ENCODE measurements at places on chromosomes 4 and X. TPM values are rescaled to one million over a fixed set of nuclear protein-coding genes. Genes with fewer than 3 reads are reported as not detected.

GRCh38 chr4:2353222-2354107 is 65.0 kb downstream of the ZFYVE28 start:
- no peak overlapping the region for H3K27ac ChIP-seq
- no peaks in the 10 kb centered on the region for H3K36me3 ChIP-seq
- H3K4me3 ChIP-seq: no peak overlapping the region
- no peaks in the 10 kb centered on the region for H3K27me3 ChIP-seq

DNA sequence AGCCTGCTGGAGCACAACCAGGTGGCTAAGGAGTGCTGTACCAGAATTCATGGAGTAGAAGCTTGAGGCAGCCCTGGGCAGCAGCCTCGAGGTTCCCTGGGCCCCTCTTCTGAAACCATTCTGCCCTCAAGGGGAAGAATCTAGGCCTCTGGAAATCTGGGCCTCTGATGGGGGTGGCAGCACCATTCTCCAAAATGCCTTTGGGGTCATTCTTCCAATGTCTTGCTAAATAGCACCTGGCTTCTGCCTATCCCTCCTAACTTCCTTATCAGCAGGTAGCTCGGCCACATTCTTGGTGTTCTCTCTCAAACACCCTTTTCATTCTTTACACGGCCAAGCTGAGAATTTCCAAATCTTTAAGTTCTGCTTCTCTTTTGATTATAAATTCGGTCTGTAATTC is 473.6 kb downstream of the BCOR start:
- DNase-seq: no peak
- no peaks in the 10 kb centered on the region for H3K27me3 ChIP-seq

- H3K4me1 ChIP-seq: no peaks in the 10 kb centered on the region
- H3K27me3 ChIP-seq: peaks cover 20% of the 10 kb centered on the region
- H3K27ac ChIP-seq: no peak overlapping the region
- no peak for DNase-seq
- no peaks in the 10 kb centered on the region for H3K36me3 ChIP-seq
Measured at GRCh38 chrX:40808203-40808602, 72.9 kb upstream of the MED14 start.

DNA sequence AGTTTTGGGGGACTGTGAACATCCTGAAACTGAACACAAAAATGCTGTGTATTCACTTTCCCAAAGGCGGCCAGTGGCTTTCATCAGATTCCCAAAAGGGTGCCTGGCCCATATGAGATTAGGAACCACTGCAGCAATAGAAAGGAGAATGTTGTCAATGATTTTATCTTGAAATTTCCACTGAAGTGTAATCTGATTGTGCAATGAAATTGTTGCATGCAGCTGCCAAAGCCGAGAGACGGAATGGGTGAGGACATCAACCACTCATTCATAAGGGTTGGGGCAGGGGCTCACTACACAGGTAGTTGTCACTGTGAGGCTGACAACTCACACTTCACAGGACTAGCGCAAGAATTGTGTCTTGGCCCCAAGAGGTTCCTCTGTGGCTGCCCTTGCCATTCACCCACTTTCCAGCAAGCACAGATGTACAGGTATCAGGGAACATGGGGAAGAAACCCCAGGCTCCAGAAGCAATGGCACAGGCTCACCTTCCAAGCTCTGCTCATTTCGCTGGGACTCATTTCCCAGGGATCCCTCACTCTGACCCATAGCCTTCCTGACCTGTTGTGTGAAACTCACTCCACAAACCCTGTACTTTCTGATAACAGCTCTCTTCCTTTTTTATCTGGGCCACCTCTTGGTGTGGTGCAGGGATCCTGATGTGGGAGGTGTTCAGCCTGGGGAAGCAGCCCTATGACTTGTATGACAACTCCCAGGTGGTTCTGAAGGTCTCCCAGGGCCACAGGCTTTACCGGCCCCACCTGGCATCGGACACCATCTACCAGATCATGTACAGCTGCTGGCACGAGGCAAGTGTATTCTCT is 48.8 kb downstream of the BMX start:
- no peaks in the 10 kb centered on the region for H3K36me3 ChIP-seq
- no peak for DNase-seq
- no peaks in the 10 kb centered on the region for H3K27me3 ChIP-seq

GRCh38 chr4:138039010-138039409 is 203.1 kb downstream of the SLC7A11 start:
- DNase-seq: no peak
- H3K27me3 ChIP-seq: no peaks in the 10 kb centered on the region
- no peaks in the 10 kb centered on the region for H3K36me3 ChIP-seq
- no peak overlapping the region for H3K27ac ChIP-seq

DNA sequence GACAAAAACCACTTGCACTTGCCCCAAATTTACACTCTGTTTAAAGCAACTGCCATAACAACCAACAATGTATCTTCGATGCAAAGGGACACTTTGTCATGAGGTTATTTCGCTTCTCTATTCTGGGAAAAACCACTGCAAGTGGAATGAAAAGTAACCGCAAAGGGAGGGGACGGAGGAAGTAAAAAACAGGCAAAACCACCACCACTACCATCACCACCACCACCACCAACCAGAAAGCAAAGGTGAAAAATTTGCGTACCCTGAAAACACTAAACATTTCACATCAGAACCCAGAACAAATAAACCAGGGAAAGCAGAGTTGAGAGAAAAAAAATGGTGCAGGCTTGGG is 1.2 kb upstream of the N4BP2 start:
- H3K27ac ChIP-seq: peak overlapping the region; percentile 100
- no peaks in the 10 kb centered on the region for H3K4me1 ChIP-seq
- H3K27me3 ChIP-seq: no peaks in the 10 kb centered on the region
- H3K4me3 ChIP-seq: peak overlapping the region; percentile 86
- DNase-seq: no peak
- no peaks in the 10 kb centered on the region for H3K36me3 ChIP-seq

DNA sequence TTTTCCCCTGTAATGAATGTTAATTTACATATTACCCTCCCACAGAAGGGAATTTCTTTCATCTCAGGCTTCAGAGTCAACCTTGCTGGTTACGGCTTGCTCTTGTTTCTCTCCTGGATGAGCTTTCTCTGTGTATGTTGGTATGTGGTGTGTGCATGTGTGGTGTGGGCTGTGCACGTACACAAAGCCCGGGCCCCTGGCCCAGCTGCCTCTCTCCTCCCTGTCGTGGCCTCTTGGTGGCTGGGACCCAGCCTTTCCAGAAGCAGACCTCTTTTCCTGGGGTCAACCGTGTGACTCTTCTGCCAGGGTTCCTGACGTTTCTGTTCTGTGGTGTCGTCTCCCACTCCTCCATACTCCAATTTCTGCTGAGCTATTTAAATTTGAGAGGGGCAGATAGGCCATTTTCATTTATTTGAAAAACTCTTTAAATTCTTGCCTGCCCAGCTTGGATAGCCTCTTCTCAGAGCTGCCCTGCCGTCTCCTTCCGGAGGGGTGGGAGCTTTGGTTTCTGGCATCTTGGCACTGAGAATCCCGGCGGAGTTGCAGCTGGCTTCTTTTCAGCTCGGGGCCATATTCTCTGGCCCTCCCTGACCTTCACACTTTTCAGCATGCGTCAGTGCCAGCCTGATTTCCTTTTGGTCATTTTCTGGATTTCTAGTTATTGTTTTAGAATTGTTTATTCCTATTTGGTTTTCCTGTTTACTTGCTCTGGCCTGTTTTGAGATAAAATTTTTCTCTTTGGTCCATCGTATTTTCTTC is 25.1 kb downstream of the FHDC1 start:
- no peaks in the 10 kb centered on the region for H3K4me1 ChIP-seq
- no peaks in the 10 kb centered on the region for H3K27me3 ChIP-seq
- DNase-seq: no peak
- no peak overlapping the region for H3K4me3 ChIP-seq
- H3K27ac ChIP-seq: no peak overlapping the region
- H3K36me3 ChIP-seq: no peaks in the 10 kb centered on the region

- no peak overlapping the region for H3K4me3 ChIP-seq
- no peaks in the 10 kb centered on the region for H3K4me1 ChIP-seq
- H3K27ac ChIP-seq: no peak overlapping the region
- H3K36me3 ChIP-seq: no peaks in the 10 kb centered on the region
- no peak for DNase-seq
- no peaks in the 10 kb centered on the region for H3K27me3 ChIP-seq
Measured at GRCh38 chr4:74330295-74330750, 22.1 kb downstream of the EPGN start.

- H3K27me3 ChIP-seq: no peaks in the 10 kb centered on the region
- H3K27ac ChIP-seq: peak overlapping the region; percentile 85
- no peak for DNase-seq
Measured at GRCh38 chr4:37827030-37827685, 672 bp downstream of the PGM2 start.

DNA sequence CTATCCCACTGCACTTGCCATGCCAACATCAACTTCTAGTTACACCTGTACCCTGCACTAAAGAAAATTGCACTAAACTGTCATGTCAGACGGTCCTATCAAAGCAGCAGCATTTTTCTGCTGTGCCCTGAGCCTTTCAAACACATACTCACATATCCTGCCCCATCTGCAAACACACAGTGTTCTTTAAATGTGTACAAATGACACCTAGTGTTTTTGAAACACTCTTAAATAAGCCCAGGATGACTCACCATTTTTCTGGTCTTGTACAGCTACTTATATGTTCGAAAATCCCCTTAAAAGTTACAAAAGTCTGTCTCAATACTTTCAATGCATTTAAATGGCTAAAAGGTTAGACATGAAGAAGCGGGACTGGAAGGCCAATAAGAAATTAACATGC is 346.7 kb upstream of the PPARGC1A start:
- no peak overlapping the region for H3K4me3 ChIP-seq
- DNase-seq: no peak
- no peaks in the 10 kb centered on the region for H3K27me3 ChIP-seq
- H3K27ac ChIP-seq: no peak overlapping the region

GRCh38 chr4:139764182-139764581 is 98.6 kb downstream of the MGST2 start:
- DNase-seq: no peak
- H3K27me3 ChIP-seq: no peaks in the 10 kb centered on the region
- no peaks in the 10 kb centered on the region for H3K36me3 ChIP-seq
- peak overlapping the region; percentile 50 for H3K27ac ChIP-seq

DNA sequence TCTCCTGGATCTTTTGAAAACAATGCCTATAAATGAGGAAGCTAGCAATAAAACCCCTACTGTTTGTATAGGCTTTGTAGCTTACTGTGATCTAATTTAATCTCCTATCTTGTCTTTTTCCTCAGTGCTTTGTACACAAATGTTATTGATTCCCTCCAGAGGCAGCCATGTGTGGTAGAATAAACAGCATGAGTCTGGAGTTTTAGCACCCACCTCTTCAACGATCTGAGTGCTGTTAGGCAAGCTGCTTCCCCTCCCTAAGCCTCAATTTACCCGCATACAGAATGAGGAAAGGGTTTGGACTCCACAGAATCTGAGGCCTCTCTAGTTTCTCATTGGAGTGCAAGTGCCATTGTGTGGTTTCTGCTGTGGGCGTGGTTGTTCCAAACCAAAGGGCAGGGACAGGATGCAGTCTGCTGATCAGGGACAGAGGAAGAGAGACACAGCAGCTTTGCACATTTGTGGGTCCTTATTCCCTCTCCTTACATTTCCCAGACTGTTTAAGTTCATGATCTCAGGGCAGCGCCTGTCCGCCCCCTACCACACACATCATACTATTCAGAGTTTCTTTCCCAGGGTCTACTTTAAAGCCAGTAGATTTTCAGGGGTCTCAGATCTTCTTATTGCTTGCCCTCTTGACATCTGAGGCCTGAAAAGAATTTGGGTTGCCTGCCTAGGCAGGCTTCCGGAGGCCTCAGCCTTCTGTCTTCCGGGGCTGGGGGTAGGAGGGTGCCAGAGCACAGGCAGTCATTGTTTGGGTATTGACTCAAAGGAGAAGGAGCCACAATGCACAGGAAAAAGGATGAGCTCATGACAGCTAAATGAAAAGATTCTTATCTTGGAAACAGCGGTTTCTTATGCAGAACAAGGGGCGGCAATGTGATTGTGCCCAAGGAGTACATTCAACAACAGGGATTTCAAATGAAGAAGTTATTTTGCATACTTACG is 114.9 kb upstream of the TEX13D start:
- DNase-seq: no peak
- no peaks in the 10 kb centered on the region for H3K27me3 ChIP-seq
- H3K36me3 ChIP-seq: no peaks in the 10 kb centered on the region
- no peaks in the 10 kb centered on the region for H3K4me1 ChIP-seq
- H3K27ac ChIP-seq: peak overlapping the region; percentile 14

GRCh38 chrX:53831662-53832635 is 145.4 kb upstream of the HUWE1 start:
- H3K4me3 ChIP-seq: no peak overlapping the region
- DNase-seq: no peak
- H3K4me1 ChIP-seq: no peaks in the 10 kb centered on the region
- H3K27ac ChIP-seq: no peak overlapping the region
- H3K36me3 ChIP-seq: no peaks in the 10 kb centered on the region

NOX1 gene
- not detected for total RNA-seq

DRD5 gene
- total RNA-seq: not detected

ETNPPL gene
- total RNA-seq: not detected

METTL14 gene
- total RNA-seq: 42.0 TPM

TCEAL6 gene
- total RNA-seq: not detected

HS6ST2 gene
- total RNA-seq: 1.2 TPM

UNC5C gene
- 20.9 TPM for total RNA-seq

MAGEB1 gene
- total RNA-seq: not detected

OCRL gene
- total RNA-seq: 16.7 TPM

DKK2 gene
- 5.8 TPM for total RNA-seq

ARR3 gene
- not detected for total RNA-seq

FRG2 gene
- not detected for total RNA-seq

ABLIM2 gene
- total RNA-seq: 11.5 TPM
